ENCODE measurements at places on chromosomes 4 and X. TPM values are rescaled to one million over a fixed set of nuclear protein-coding genes. Genes with fewer than 3 reads are reported as not detected.

PAGE4 gene
- not detected for total RNA-seq

DNA sequence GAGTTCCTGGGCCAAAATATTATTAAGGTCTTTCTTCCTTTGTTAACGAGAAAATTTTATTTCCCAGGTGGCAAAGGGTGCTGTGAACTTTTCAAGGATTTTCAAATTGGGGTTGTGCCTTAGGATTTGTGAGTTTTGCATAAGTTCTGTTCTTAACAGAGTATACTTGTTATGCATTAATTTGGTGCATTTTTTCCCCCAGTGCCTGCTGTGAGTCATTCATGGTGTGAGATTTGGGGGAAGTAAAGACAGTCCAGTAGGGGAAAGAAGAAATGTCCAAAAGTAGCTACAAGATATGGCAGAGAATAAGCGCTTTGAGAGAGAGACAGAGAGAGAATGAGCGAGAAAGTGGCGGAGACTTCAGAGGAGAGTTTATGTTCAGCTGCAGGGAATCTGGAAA is 239.2 kb downstream of the ARHGAP10 start:
- no peak for DNase-seq

DNA sequence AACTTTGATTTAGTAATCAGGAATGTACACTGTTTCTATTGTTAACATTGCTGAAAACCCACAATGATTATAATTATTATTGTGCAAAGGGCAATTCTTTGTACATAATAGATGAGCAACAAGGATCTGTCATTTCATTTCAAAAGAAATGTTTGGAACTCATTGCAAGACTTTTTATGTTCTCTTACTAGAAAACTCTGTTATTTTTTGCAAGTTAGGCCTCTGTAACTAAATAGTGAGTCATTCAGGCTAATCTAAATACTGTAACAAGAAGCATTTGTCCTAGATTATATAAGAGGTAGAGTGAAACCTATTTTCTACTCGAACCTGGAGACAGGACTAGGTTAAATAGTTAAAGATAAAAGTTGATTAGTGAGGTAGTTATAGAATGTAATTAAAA is 93.2 kb upstream of the FAM47B start:
- no peak for DNase-seq

DNA sequence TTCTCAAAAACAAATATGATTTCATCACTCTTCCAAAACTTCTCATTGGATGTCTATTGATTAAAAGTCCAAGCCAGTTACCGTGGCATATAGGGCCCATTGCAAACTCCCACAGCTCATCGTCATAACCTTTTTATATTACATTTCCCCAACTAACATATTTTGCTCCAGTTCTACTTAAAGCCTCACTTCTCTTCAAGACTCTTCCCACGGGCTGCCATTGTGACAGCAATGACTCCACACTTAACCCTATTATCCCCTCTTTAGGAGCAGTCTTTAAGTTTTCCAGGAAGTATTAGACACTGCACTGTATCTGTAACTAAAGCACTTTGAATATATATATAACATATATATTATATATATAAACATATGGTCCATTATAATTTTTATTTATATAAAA is 44.5 kb downstream of the DTHD1 start:
- DNase-seq, result no peak

GRCh38 chrX:136307471-136307870 is 6.7 kb downstream of the ADGRG4 start:
- DNase-seq, result no peak

IL13RA2 gene
- not detected for total RNA-seq
